M059J (cell line): ENCODE measurements at places on chromosomes 16 and 17. TPM values are rescaled to one million over a fixed set of nuclear protein-coding genes. Genes with fewer than 3 reads are reported as not detected.

- DNase-seq: peak; percentile 94
These were observed 5.9 kb downstream of the LITAFD start for GRCh38 chr16:8887952-8888560.

DNA sequence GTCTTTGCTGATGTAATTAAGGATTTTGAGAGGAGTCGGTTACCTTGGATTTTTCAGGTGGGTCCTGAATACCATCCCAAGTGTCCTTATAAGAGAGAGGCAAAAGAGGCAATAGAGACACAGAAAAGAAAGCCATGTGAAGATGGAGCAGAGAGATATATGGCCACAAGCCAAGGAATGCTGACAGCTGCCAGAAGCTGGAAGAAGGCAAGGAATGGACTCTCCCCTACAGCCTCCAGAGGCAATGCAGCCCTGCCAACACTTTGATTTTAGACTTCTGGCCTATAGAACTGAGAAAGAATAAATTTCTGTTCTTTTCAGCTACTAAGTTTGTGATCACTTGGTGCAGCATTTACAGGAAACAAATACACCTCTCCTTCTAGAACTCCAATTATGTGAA is 8.2 kb upstream of the RNFT1 start:
- peak; percentile 17 for DNase-seq

DNA sequence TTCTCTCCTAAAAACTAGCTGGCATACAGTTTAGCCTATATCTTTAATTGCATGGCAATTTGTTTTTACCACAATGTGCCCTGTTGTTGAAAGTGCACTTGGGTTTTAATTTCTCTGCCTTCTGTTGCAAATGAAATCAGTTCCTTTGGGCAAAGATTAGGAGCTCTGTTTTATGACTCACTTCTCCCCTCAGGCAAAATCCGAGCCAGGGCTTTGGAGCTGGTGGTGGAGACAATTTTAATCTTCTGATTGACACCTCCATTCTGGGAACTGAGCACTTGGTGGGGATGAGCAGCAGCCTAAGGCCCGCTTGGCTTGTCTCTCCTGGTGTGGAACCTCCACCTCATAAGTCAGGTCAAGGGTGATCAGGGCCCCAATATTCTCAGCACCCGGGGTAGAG is 13.3 kb upstream of the MYH8 start:
- peak; percentile 39 for DNase-seq

DNA sequence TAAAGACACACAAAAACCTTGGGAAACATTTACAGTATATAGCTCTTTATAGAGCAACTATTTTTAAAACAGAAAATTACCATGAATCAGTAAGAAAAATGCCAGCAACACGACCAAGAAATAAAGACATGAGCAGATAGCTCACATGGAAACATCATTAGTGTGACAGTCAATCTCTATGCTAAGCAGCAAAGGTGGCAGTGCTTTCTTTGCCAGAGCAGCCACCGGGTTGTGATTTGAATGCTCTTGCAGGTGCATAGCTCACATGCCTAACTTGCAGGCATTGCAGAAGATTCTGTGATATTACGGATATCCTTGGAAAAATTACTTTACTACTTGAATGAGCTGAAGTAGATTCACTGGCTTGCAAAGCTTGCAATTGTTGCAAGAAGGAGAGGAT is 652.9 kb upstream of the C16orf82 start:
- DNase-seq: no peak

- no peak for DNase-seq
These were observed 114.5 kb upstream of the GOT2 start for GRCh38 chr16:58848662-58849002.

- DNase-seq: no peak
These were observed 18.6 kb upstream of the ENDOV start for GRCh38 chr17:80396157-80397033.

DNA sequence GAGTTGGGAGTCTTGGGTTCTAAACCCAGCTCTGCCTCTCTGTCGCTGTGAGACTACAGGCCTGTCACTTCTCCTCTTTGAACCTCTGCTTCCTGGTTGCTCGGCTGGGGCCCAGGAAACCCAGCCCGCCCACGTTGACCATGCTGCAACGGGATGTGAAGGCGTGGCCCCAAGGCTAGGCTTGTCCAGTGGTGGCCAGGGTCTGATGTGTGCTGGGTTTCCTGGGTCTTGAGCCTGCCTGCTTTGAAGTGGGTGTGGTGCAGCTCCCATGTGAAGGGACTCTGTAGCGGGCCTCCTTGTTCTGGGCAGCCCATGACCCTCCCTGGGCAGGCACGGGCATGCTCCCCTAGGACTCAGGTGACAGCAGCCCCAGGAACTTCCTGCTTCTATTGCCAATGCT is 82.3 kb downstream of the SDR42E1 start:
- no peak for DNase-seq

DNA sequence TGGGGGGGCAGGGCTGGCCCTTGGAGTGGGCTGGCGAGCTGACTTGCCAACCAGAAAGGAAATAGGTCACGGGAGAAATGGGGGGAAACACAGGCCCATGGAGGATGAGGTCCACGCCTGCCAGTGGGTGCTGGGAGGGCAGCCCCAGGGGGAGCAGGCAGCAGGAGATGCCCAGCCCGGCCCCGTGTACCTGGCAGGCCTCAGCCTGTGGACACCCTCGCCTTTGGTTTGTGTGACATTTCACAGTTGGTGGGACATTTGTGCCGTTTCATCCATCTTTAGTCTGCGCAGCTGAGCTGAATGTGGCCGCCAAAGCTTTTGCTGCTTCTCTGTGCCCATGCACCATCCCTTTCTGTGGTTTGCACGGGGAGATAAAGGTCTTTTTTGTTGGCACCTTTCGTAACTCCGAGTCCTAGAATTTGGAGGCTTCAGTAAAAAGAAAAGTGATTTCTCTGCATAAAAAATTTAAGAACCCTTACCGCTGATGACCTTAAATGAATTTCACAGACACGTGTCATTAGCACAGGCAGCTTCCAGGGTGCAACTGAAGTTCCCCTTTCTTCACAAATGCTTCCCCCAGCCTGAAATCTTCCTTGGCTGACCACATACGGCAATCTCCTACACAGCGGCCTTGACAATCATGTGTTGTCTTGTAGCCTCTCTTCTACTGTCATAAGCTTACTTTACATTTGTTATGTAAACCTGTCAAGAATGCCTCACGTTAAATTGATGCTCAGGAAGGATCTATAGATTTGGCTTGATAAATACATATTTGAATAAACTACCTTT is 193.6 kb downstream of the RPTOR start:
- DNase-seq: no peak

- DNase-seq: no peak
These were observed 346.9 kb downstream of the C16orf95 start for GRCh38 chr16:86970279-86970678.

DNA sequence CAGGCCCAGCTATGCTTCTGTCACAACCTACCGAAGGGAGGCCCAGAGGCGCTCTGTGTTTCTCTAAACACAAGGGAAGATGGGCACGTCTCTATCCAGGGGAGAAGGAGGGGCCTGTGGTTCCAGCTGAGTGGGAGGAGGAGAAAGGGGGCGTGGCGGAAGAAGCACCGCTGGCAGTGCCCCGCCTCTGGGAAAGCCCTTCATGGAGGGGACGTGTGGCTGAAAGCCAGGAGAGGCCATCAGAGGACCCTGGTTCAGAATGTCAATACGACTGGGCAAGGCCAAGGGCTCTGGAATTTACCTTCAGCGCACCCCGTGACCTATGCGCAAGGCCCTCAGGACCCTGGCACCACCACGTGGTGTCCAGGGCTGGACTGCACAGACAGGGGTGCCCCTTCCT is 12.3 kb upstream of the SLC38A8 start:
- no peak for DNase-seq

DNA sequence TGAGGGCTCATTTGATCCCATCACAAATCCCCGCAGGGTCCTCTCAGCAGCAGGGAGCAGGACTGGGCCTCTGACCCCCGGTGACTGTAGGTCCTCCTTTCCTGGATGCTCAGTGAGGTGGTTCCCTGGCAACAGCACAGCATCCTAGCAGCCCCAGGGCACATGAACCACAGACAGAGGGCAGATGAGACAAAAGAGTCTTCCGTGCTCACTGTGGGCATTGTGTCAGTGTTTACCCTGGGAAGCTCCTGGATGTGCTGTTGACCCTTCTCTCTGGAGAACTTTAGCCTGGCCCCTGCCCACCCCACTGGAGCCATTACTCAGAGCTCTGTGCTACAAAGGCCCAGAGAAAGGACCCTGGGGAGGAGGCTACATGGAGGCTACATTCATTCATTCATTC is 21.7 kb upstream of the TMEM220 start:
- no peak for DNase-seq

DNA sequence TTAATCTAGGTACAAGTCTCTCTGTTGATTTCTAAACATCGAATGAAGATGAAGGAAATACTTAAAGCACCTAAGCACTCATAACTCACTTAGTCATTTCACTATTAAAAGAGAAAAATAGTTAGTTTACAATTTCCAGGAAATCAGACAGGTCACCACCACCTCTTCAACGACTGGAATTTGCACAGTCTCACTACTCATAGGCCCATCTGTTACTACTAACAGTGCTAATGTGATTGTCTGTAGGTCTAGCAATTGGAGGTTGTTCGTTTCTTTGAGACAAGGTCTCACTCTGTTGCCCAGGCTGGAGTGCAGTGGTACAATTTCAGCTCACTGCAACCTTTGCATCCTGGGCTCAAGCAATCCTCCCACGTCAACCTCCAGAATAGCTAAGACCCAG is 444.6 kb downstream of the MAF start:
- DNase-seq: no peak

DNA sequence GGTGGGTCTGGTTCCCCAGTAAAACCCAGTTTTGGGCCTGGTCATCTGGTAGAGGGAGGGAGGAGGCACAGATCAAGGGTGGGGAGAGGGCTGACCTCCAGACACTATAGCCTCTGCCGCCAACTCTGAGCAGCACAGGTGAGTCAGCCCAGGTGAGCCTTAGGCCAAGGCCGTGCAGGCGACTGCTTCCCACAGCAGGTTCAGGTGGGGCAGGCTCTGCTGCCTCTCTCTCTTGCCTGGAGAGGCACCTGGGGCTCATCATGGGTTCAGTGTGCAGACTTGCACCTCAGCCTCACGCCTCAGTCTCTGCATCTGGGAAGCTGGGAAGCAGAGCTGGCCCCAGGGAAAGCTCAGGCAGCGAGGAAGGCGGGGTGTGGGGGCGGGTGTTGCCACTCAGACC is 37.8 kb upstream of the IL34 start:
- DNase-seq: no peak

DNA sequence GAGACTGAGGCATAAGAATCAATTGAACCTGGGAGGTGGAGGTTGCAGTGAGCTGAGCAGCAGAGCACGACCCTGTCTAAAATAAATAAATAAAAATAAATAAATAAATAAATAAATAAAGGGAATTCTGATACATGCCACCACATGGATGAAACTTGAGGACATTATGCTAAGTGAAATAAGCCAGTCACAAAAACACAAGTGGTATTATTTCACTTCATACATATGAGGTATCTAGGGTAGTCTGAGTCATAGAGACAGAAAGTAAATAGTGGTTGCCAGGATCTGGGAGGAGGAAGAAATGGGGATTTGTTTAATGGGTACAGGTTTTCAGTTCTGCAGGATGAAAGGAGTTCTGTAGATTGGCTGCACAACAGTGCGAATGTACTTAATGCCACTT is 16.3 kb downstream of the PIPOX start:
- peak; percentile 73 for DNase-seq

The PLSCR3 gene
- 17.0 and 29.2 TPM in 2 replicates for total RNA-seq

The SPATA32 gene
- total RNA-seq: not detected in 2 replicates

The KRTAP4-5 gene
- total RNA-seq: not detected in 2 replicates

The NME2 gene
- total RNA-seq: 491 and 573 TPM in 2 replicates

The CHST4 gene
- 0.05 TPM in 1 of 2 replicates, not detected in the other for total RNA-seq

The GLIS2 gene
- total RNA-seq: 0.22 and 1.1 TPM in 2 replicates

The CD300H gene
- not detected in 2 replicates for total RNA-seq

The VTN gene
- not detected in 2 replicates for total RNA-seq

The TBC1D3H gene
- total RNA-seq: not detected in 2 replicates
